ENCODE measurements at places on chromosomes 1 and 21.

DNA sequence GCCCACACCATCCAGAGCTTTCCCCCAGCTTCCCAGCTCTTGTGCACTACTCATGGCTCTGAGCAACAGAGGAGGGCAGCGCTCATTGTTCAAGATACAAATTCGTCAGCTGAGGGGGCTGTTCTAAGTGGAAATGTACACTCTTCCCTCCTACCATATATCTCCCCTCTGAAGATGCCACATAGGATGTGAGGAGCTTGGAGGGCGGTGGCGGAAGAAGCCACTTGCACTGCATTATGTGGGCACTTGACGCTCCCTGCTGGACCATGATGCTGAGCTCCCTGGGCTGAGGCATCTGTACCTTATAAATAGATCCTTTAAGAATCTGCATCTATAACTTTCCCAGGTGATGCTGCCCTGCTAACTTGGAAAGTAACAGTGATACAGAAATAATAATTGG lies 477.6 kb upstream of the DEPDC1 start:
- DNase-seq = no peak

- DNase-seq = no peak
Observed at GRCh38 chr1:17183388-17184160, 21.4 kb upstream of the PADI1 start.

GRCh38 chr1:44275296-44275962 lies 62.2 kb downstream of the DMAP1 start:
- DNase-seq = no peak

GRCh38 chr1:108560189-108560873 lies 431 bp downstream of the EEIG2 start:
- peak; percentile 87 for DNase-seq

- no peak for DNase-seq
Observed at GRCh38 chr1:8598060-8598724, 219.2 kb downstream of the RERE start.

GRCh38 chr1:23592209-23592892 lies 33.0 kb upstream of the ID3 start:
- DNase-seq = no peak

GRCh38 chr1:41718497-41718896 lies 200.2 kb downstream of the HIVEP3 start:
- DNase-seq = no peak

DNA sequence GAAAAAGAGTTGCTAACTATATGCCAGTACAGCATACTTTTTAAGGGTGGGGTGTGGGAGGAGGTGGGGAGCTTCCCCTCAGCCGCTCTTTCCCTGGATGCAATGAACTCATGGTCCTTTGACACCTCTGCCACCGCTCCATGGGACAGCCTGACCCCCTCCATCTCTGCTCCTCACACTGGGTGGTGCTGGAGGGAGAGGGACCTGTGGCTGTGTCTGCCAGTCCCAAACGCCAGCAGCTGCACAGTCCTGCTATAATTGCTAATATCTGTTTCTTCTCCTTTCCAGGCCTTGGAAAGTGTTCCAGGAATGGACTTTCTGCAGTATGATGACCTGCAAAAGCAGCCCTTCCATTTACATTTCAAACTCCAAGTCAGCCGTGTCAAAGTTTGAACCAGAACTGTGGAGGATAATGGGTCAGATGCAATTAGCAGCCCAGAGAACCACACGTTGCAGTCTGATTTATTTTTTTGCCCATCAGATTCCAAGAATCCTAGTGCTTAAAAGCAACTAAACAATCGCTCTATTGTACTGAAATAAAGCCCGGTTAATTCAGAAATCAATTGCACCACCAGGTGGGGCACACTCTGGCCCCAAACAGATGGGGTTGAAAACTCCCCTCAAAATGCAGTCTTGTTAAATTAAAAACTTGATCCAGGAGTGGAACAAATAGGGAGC lies 160.7 kb upstream of the LMO4 start:
- no peak for DNase-seq

- no peak for DNase-seq
Observed at GRCh38 chr1:41689558-41689981, 205.1 kb upstream of the EDN2 start.

DNA sequence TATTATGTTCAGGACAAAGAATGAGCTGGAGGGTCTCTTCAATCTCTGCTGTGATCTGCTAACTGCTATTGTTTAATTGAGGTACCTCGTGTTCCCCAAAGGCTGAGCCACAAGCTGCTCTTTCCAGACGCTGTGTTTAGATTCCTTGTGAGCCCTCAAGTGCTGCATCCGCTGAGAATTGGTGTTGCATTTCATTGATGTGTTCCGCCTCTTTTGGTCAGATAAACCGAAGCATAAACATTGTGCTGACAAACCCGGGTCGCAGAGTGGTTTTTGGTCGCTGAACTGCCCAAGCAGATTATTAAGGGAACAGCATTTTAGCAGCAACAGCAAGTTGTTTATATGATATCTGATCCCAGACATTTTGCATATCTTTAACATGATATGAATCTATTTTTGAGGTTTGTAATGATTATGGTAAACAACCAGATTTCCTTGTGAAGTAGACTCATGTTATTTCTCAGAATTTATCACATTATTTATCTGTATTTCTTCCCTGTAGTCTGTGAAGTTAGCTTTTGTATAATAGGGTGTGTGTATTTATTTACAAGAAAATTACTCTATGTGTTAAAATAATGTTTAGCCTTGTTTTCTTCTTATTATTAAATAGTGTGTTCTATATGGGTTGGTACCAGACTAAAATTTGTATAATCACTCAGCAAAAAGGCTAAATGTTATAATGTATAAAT lies 217.2 kb upstream of the C1orf105 start:
- no peak for DNase-seq

- no peak for DNase-seq
Observed at GRCh38 chr1:170881268-170882265, 53.8 kb upstream of the MROH9 start.

GRCh38 chr1:7680207-7680954 lies 90.7 kb upstream of the VAMP3 start:
- no peak for DNase-seq

DNA sequence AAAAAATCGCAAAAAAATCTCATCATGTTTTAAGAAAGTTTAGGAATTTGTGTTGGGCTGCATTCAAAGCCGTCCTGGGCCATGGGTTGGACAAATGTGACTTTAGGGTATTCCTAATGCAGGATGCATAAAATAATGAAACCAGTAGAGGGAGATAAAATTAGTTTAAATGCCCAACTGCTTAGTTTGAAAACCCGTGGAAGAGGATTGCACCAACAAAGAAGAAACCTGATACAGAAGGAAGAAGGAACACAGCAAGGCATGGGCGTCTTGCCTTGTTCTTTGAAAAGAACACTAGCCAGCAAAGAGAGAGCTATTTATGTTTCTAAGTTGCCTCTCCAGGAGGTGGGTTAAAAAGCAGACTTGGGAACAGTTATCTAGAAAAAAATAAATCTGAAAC lies 37.9 kb downstream of the WDR3 start:
- no peak for DNase-seq

DNA sequence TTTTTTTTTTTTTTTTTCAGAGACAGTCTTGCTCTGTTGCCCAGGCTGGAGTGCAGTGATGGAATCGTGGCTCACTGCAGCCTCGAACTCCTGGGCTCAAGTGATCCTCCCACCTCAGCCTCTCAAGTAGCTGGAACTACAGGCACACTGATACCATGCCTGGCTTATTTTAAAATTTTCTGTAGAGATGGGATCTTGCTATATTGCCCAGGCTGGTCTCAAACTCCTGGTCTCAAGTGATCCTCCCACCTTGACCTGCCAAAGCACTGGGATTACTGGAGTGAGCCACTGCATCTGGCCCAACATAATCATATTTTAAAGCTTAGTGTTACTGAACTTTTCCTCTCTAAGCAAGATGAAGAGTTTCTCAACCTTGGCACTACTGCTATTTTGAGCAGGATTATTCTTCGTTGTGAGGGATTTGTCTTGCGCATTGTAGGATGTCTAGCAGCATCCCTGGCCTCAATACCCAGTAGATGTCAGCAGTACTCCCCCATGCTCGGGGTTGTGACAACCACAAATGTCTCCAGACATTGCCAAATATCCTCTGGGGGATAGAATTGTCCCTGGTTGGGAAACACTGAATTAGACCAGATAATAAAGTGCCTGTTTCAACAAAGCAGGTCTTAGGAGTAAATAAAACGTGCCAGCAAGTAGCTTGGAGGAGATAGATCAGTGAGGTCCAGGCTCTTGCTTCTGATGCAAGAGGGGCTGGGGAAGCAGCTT lies 15.1 kb upstream of the THRAP3 start:
- no peak for DNase-seq

GRCh38 chr1:22883406-22883805 lies 89.3 kb downstream of the LACTBL1 start:
- no peak for DNase-seq

- no peak for DNase-seq
Observed at GRCh38 chr1:65821386-65821785, 28.7 kb downstream of the PDE4B start.

GRCh38 chr1:117681901-117682250 lies 76.0 kb downstream of the TENT5C start:
- DNase-seq = no peak

DNA sequence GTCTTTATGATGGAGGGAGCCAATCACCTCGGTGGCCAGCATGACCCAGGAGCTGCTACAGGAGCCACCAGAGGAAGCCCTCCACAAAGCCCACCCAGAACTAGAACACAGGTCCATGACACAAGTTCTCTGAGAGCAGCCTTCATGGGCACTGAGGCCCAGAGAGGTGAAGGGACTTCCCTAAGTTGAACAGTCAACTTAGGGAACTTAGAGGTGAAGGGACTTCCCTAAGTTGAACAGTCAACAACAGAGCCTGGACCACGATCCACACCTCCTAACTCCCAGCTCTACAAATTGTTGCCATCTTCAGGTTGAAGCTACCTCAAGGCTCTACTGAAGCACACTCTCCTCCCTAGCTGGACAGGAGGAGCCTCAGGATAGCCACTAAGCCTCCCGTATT lies 132.7 kb downstream of the CCDC185 start:
- DNase-seq = no peak

GRCh38 chr21:29490016-29490415 lies 191.3 kb downstream of the BACH1 start:
- no peak for DNase-seq

GRCh38 chr1:112878321-112878720 lies 77.7 kb downstream of the SLC16A1 start:
- DNase-seq = no peak

DNA sequence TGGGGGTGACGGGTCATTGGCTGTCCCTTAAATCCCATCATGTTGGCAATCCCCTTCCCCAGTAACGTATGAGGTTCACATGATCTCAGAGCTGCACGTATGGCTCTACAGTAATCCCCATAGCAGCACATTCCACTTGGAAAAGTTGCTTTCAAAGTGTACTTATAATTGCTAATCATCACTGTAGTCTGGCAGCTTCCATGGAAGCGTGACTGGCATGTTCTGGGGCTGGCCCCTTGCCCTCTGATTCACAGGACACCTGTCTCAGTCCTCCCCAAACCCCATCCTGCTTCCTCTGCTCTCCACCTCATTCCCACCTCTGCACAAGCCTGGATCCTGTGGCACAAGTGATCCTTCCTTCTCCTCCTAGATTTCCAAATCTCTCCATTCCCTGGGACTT lies 102.2 kb downstream of the TSEN15 start:
- no peak for DNase-seq

- DNase-seq = no peak
Observed at GRCh38 chr1:41791667-41792484, 126.8 kb downstream of the HIVEP3 start.

GRCh38 chr1:3477241-3477995 lies 23.0 kb downstream of the ARHGEF16 start:
- peak; percentile 60 for DNase-seq

- DNase-seq = no peak
Observed at GRCh38 chr1:212242288-212242984, 42.8 kb upstream of the PPP2R5A start.

DNA sequence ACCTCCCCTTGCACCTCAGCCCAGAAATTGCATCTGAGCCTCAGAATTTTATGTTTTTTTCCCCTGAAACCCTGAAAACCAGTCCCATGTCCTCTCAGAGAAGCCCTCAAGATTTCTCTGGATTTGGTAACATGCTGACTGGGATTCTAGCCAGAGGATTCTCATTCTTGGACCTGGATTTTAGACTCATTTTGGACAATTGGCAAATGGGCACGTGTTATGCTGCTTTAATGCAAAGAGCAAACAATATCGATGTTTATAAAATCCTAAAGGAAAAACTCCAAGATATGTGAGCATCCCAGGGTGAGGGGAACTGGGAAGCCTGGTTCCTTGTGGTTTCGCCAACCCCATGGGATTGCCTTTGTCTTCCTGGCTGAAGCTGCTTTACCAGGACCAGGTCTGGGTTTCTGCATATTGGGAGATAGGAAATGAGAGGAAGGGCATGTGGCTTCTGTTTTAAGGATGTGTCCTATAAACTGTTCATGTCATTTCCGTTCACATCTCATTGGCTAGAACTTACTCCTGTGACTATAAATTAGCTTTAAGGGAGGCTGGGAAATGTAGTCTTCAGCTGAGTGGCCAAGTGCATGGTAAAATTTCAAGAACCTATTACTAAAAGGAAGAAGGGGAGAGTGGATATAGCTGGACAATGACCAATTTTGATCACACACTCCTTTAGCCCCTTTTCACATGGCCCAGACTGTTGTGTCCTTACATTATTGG lies 27.2 kb upstream of the BCL10 start:
- no peak for DNase-seq

DNA sequence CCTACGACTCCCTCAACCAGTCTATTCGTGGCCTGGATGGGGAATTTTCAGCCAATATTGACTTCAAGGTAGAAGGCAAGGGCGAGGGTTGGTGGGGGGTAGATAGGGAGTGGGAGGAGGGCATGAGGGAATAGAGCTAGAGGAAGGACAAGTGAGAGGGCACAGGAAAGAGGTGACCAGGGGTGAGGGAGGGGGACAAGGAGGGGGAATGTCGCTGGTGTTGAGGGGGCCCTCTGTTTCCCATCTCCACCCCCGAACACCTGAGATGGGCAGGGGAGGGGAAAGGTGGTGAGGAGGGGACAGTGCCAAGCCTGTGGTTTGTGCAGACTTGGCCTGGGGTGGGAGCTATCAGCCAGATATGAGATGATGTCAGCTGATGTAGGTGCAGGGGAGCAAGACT lies 8.3 kb upstream of the ADAM15 start:
- DNase-seq = no peak

DNA sequence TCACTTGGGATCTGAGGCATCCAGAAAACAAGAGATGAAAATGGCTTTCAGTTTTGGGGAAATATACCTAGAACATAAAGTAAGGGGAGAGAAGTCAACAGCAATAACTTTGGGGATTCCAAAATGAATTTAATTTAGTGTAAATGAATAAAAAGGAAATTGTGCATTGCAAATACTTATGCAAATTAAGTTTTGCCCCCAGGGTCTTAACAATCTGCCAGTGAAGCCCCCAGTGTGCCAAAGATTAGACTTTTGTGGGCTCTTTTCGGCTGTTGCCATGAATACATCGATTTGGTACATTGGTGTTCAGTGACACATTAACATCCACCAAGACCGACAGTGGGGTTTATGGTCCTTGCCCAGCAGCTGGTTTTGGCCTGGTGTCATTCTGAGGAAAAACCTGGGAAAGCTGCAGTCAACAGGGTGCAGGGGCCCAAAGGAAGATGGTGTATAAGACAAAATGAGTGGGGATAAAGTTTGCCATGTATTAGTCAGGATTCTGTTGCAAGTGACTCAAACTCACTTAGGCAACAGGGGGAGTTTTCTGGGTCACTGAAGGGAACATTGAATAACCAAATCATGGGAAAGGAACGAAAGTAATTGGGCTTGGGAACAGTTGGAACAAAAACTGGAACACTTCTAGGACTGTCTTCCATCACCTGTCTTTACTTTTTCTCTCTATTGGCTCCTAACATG lies 30.2 kb upstream of the IGSF3 start:
- DNase-seq = no peak
